ENCODE measurements at places on chromosomes 3 and 15. TPM values are rescaled to one million over a fixed set of nuclear protein-coding genes. Genes with fewer than 3 reads are reported as not detected.
A peak's percentile ranks its signal among the peaks of the same experiment; 100 is the strongest.

The SLC12A8 gene
- total RNA-seq: 0.70 TPM

DNA sequence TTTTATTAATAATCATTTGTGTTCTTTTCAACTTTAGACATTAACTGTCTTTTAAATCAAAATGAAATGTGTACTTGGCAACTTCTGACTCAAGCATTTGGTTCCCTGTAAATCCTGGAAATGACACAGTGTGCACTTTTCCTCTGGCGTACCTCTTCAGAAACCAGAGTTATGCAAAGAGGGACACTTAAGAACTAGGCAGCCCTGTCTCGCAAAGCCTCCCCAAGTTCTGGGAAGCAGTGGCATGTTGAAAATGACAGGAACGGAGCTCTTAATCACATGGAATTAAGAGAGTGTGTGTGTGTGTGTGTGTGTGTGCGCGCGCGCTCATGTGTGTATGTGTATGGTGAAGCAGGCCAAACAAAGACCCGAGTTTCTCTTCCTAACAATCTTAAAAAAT, 707.4 kb downstream of the MECOM start:
- DNase-seq: no peak

DNA sequence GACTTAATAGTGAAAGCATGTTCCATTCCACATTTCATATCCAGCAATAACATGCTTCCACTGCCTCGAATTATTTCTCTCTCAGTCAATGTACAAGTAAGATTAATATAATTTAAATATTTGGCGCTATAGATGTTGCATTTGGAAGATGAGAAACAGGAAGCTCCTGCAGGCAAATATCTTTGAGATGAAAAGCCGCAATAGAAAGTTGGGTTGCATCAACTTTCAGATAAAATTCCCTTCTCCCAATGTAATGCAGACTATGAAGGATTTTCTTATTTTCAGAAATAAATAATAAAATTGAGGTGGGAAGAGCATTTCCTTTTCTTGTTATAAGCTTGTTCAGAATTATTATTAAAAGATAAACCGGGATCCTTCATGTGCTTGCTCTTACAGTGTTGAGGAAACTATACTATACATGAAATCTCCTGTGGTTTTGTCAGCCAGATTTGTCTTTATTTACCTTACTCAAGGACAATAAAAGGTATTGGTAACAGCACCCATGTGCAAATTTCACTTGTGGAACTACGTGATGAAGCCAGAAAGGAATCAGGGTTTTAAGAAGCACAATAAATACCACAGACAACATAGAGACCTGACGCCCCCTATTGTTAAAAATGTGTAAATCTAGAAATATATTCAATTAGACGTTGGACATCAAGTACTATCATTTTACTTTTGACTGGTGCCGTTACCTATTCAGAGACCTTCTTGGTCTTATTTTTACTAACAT, 307.0 kb downstream of the ARPP21 start:
- peak; percentile 65 for DNase-seq

The LRRC49 gene
- total RNA-seq: 4.9 TPM

DNA sequence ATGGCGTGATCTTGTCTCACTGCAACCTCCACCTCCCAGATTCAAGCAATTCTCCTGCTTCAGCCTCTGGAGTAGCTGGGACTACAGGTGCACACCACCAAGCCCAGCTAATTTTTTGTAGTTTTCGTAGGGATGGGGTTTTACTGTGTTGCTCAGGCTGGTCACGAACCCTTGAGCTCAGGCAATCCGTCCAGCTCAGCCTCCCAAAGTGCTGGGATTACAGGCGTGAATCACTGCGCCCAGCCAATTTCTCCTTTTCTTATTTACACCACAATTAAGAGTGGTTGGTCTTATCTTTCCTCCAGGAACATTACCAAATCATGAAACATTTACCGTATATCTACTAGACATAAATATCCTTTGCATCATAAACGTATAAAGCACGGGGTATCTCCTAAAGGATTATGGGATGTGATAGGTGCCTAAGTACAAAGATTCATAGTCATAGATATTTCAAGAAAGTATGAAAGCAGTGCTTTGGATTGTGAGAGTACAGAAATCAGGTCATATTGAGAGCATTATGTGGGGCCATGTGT, 194.5 kb downstream of the RBMS3 start:
- DNase-seq: no peak

DNA sequence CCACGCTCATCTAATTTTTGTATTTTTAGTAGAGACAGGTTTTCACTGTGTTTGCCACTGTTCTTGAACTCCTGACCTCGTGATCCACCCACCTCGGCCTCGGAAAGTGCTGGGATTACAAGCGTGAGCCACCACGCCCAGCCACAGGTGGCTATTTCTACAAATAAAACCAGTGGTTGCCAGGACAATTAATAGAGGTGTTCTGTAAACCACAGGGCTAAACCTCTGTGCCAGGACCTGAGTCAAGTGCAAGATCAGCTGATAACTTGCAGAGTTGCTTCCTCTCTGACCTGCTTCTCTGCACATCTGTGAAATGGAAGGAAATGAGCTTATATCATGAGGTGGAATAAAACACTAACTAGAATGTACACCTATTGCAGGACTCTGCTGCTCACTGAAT, 72.8 kb downstream of the CD200R1L start:
- no peak for DNase-seq

GRCh38 chr3:113548501-113548900, 16.1 kb downstream of the SIDT1 start:
- no peak for DNase-seq

- no peak for DNase-seq
Measured at GRCh38 chr3:58578873-58579272, 1.7 kb upstream of the FAM107A start.

- peak; percentile 63 for DNase-seq
Measured at GRCh38 chr3:185460719-185461350, 38.0 kb downstream of the TMEM41A start.

The ASB14 gene
- total RNA-seq: not detected

GRCh38 chr15:79089890-79090486, 592 bp downstream of the RASGRF1 start:
- peak; percentile 4 for DNase-seq

DNA sequence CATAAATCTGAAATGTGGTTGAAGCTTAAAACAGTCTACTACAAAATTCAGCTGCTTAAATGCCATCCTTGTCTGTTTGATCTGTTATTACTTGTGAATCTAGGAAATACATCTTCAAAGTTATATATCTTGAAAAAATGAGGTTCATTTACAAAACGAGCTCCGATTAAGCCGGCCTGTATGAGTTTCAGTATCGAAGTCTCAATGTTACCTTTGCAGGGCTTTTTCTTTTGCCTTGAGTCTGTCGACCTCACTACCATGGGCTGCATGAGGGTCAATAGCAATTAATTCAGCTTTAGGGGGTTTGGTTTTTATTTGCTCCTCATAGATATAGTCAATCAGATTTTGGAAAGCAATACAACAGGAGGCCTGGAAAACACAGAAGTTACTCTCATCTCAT, 23.2 kb downstream of the ERICH6 start:
- no peak for DNase-seq

GRCh38 chr3:117964814-117965213, 1069.8 kb downstream of the IGSF11 start:
- no peak for DNase-seq

The GNB4 gene
- 70.5 TPM for total RNA-seq

GRCh38 chr15:40633178-40633577, 39.1 kb downstream of the KNL1 start:
- DNase-seq: no peak

DNA sequence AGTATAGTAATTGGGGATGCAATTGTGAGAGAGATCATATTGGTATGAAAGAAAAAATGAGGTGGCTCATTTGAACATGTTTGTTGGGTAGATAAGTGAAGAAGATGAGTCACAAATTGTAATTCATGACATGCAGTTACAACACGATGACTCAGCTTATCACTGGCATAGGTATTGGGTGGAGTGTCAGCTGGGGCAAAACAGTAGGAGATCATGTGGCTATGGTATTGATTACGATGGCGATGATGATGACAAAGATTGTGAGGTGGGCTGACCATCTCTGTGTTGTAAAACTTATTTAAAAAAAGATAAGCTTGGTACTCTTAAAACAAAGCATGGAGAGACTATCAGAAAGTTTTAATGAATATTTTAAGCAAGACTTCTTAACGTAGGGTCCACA, 11.6 kb upstream of the DPH6 start:
- no peak for DNase-seq

GRCh38 chr3:65776494-65776893, 262.2 kb downstream of the MAGI1 start:
- DNase-seq: no peak

The ZNF639 gene
- total RNA-seq: 57.4 TPM

GRCh38 chr3:157423337-157423736, 13.3 kb upstream of the PTX3 start:
- DNase-seq: no peak

The KNG1 gene
- total RNA-seq: not detected

GRCh38 chr3:19270481-19270880, 122.2 kb downstream of the KCNH8 start:
- no peak for DNase-seq

GRCh38 chr3:106458952-106459351, 590.1 kb upstream of the CBLB start:
- no peak for DNase-seq

GRCh38 chr3:168267179-168267578, 171.5 kb upstream of the GOLIM4 start:
- DNase-seq: no peak

GRCh38 chr15:78841376-78841706, 30.1 kb upstream of the ADAMTS7 start:
- DNase-seq: no peak

DNA sequence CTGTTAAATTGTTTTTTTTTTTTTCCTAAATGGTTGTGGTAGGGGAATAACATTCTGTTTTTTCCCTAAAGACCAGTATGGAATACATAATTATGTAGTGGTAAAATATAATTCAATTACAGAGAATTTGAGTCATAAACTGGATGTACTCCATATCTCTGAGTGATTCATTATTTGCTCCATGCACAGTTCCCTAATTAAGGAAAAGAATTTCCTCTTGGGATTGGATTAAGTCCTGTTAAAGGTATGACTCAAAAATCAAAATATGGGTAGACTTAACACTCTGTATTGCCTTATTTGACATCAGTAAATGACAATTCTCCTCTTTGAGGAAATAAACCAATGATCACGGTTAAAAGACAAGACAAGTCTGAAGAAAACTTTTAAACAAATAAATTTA, 78.0 kb upstream of the KCNH8 start:
- no peak for DNase-seq

DNA sequence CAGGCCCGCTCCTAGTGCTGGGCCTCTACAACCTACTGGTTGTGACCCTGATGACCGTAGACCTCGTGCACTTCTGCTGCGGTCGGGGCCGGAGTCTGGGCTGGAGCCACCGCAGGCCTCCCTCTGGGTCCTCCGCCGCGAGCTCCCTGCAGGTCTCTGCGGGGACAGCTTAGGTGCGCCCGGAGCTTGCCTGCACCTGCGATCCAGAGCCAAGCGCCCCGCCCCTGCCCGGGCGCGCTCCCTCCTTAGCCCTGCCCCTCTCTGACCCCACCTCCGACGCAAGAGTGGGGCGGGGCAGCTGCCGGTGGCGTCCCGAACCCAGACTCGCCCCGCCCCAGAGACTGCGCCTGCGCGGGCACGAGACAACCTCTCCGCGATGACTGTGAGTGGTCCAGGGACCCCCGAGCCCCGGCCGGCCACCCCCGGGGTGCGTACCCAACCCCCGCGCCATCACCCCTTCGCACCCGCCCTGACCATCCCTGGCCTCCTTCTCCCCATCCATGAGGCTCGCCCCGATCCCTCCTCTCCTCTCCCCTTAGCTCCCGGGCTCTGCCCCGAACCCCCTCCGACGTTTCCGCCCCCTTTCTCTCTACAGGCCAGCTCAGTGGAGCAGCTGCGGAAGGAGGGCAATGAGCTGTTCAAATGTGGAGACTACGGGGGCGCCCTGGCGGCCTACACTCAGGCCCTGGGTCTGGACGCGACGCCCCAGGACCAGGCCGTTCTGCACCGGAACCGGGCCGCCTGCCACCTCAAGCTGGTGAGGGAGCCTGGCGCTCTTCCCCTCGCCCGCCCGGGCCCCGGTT, at the start of gene UNC45A:
Gene UNC45A (plus strand): TSS at position 337 of the 803 bp plus-strand sequence. CDS start 40 bp downstream, at position 377.
- DNase-seq: peak; percentile 87

GRCh38 chr3:141460097-141460704, 26.6 kb upstream of the RASA2 start:
- DNase-seq: peak; percentile 91

GRCh38 chr3:187102073-187102634, 37.1 kb downstream of the RPL39L start:
- no peak for DNase-seq

GRCh38 chr3:190058521-190059241, 62.0 kb downstream of the P3H2 start:
- peak; percentile 51 for DNase-seq

The HESX1 gene
- total RNA-seq: 0.34 TPM

The BUB1B gene
- total RNA-seq: 12.8 TPM

DNA sequence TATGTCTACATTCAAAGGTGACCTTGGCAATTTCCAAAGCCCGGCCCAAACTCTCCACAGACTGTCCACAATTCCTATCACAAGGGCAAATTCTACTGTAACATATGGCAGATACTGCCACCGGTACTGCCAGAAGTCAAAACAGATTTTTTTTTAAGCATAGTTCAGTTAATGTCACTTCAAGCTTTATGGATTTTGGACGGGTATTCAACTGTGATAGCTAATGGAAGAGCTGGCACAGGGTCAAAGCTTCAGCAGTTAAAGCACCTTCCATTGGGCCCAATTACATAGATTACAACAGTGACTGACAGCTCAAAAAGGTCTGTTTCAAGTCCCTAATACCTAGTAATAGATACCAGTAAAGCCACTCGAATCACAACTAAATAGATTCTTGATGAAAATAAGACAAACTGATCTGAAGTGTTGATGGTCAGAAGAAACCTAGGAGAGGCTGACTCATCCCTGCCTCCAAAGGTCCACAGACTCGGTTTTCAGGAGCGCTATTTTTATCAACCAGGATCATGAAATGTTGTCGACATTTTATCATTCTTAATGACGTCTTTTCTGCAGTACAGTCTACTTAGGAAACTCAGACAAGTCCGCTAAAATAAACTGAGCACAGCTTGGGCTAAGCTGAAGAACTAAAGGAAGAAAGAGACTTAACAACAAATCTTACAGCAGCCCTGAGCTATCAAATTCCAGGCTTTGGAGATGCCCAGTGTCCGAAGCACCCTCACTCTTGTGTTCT, 38.7 kb downstream of the ANXA2 start:
- peak; percentile 41 for DNase-seq

The FBXO40 gene
- total RNA-seq: not detected

GRCh38 chr15:85494048-85494777, 113.8 kb downstream of the AKAP13 start:
- DNase-seq: peak; percentile 92

Measured in dermis blood vessel endothelial cell (primary cell).